ENCODE measurements at places on chromosomes 16 and 17. TPM values are rescaled to one million over a fixed set of nuclear protein-coding genes. Genes with fewer than 3 reads are reported as not detected.

- DNase-seq: no peak
Measured at GRCh38 chr17:40433551-40434415, 9.5 kb upstream of the IGFBP4 start.

- peak; percentile 90 for DNase-seq
Measured at GRCh38 chr16:84955427-84955826, 55.9 kb downstream of the ZDHHC7 start.

DNA sequence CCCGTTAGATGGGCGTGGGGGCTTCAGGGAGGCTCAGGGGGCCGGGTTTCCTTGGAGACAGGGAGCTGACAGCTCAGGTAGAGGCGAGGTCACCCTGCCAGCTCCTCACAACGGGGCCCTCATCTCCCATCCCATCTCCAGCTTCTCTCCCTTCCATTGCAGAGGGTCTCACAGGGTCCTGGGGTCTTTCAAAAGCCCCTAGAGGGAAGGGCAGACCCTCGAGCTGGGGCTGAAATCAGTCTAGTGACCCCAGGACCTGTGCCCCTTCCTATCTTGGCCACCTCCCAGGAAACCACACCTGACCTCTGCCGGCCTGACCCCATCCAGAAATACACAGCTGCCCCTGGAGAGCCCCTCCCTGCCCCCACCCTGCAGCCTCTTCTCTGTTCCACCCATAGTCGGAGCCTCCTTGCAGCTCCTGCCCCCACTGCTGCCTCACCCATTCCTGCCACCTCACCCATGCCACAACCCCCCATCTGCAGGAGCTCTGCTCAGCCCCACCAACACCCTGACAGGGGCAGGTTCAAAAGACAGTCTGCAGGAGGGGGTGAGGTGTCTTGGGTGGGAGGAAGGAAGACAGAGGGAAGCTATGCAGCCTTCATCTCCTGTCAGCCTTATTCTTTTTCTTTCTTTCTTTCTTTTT lies 23.4 kb downstream of the PIK3R5 start:
- no peak for DNase-seq

MMP28 gene
- total RNA-seq: 0.31 TPM

DNA sequence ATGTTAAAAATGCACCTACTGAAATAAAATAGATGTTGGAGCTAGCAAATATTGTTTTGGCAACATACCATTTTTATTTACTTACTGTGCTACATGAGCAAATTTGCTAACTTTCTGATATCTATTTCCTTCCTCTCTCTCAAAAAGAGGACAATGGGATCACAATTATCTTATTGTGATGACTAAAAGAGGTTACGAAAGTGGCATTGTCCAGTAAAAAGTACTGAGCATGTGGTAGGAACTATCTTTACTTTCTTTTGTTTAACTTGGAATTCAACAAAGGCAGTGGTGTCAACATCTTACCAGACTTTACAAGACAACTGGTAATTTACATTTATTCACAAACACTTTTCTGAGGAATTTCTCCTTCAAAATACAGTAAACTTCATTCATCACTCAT lies 1542.6 kb upstream of the CDH8 start:
- DNase-seq: no peak

GSG1L gene
- not detected for total RNA-seq

DNA sequence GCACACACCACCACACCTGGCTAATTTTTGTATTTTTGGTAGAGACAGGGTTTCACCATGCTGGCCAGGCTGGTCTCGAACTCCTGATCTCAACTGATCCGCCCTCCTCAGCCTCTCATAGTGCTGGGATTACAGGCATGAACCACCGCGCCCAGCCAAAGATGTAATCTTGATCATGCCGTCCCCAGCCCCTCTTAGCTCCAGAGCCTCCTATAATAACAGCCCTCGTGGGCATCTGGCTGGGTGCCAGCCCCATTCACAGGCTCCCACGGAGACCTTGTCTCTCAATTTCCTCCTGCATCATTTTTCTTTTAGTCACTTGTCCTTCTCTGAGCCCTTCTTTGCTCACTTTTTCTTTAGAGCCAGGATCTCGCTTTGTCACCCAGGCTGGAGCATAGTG lies 94.2 kb downstream of the KATNIP start:
- no peak for DNase-seq

DNA sequence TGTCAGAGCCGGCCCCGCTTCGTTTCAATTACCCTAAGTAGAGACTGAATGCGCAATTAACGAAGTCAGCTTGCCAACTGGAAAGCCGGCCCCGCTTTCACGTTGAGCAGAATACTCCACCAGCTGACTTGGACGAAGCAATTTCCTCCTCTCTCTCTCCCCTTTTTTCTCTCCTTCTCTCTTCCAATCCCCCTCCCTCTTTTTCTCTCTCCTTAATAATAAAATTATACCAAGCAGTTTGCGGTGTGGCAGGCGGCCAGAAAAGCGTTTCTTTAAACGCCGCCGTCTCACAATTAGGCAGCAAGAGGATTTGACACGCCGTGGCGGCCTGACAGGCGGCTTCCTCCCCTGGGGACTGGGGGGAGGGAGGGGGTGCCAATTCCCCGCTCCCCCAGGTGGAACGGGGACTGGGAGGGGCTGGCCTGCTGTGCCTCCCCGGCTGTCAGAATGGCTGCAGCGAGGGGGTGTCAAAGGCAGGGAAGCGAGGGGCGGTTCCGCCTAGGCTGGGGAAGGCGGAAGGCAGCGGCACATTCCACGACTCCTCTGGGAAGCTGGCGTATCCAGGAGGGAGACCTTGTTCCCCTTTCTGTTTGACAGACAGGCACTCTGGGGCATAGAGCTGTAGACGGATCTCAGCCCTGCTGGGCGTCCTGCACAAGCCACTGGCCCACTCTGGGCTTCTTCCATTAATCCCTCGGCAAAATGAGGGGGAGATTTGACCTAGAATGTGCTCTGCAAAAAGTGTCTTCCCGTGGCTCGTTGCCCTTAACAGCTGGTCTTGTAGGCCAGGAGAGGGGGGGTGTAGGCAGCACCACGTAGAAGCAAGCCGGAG lies 52.7 kb downstream of the SREBF1 start:
- peak; percentile 46 for DNase-seq

GRCh38 chr16:62225675-62226074 lies 189.4 kb upstream of the CDH8 start:
- peak; percentile 84 for DNase-seq

DNA sequence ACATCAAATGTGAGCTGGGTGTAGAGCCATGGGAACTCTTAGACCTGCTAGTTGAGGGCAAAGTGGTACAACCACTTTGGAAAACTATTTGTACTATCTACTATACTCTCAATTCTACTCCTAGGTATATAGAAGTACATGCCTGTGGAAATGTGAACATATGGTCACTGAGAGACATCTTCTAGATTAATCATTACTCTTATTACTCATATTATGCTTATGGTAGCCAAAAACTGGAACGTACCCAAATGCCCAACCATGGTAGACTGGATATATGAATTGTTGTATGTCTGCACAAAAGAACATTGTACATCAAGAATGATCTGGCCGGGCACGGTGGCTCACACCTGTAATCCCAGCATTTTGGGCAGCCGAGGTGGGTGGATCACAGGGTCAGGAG lies 2.7 kb downstream of the WDR45B start:
- DNase-seq: no peak

DNA sequence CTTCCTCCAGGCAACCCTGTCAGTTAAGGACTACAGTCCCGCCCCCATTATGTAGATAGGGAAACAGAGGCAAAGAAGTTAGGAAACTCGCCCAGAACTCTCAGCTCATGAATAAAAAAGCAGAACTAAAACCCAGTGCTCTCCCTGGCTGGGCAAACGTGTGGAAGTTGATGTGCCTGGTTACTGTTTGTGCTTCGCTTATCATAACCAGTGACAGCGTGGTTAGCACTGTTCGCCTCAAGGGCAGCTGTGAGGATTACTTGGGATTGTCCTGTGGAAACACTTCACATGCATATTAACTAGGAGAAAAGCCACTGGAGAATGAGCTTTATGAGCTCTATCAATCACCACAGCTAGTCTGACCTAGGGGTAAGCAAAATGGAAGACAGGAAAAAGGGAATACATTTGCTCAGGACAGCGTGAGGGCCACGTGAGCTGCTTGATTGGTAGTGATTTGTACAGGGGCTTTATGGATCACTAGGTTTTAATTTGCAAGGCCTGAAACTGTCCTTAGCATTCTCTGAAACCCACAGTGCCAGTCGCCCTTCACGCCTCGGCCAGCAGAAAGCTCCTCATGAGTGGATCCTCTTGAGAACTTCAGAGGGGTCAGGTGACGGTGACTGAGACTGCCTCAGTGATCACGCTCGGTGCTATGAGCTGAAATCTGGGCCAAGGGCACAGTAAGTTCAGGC lies 19.9 kb downstream of the CYB5D2 start:
- no peak for DNase-seq

DNA sequence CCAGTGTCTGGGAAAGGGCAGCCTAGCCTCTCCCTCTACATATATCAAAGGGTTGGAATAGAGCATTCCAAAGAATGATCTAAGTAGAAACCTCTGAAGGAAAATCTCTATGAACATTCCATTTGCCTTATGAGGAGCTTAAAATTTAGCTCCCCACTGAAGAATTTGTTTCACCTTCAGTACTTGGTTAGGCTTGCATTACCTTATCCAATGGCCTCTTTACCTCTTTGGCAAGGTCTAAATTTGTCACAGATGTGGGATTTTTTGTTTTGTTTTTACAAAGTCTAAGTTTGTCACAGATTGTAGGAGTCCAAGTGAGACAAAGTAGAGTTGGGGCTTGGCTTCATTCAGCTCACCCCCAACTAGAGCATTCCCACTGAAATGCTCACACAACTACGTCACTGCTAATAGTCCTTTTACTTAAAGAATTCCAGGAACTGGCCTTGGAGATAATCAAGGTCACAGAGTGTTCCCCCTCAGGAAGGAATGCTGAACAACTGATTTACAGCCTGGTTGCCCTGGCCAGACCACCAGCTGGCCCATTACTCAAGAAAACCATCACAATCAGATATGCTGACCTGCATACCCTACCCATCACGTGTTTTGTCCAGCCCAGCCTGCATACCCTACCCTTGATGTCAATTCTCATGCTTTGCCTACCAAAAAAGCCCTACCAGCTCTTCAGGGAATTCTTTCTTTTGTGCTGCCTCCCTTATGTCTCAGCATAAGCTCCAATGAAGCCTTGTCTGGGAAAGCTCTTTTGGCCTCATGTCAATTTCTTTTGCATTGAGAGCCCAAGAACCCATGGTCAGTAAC lies 26.5 kb upstream of the PPM1D start:
- DNase-seq: no peak

DNA sequence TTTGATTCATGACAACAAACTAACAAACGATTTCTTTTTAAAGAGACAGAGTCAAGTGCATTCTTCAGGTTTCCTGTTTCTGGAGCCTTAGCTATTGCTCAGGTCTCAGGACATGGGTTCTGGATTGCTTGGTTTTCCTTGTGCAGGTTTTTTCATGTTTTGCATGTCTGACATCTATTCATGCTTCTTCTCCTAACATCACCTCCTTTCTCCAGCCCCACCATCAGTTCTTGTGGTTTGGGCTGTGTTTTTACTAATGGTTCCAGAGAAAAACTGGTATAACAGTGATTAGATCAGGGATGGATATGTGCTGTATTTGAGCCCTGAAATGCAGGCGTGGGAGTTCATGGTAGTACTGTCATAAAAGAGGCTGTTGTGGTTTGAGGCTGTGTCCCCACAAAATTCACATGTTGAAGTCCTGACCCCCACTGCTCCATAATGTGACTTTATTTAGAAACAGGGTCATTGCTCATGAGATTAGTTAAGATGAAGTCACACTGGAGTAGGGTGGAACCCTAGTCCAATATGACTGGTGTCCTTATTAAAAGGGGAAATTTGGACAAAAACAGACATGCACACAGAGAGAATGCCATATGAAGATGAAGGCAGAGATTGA lies 67.9 kb downstream of the IRX6 start:
- no peak for DNase-seq

RNF43 gene
- 4.5 TPM for total RNA-seq

TMC7 gene
- total RNA-seq: 0.46 TPM

WSCD1 gene
- 2.7 TPM for total RNA-seq

DNA sequence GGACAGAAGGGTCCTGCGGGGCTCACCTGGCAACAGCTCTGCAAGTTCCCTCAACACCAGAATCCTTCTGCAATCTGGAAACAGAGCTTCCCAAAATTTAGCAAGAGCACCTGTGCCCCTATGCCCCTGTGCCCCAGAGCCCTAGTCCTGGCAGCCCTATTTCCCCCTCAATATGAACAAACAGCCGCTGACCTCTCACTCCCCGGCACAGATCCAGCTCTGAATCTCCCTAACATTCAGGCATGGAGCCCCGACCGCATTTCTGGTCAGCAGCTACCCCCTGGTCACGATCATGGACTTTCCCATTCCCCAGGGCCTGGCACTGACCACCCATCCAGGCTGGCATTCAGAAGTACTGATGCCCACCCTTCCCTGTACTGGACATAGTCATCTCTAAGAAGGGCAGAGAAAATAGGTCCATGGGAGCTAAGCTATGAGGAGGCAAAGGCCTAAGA lies 110.8 kb upstream of the SMURF2 start:
- no peak for DNase-seq

CDRT15L2 gene
- not detected for total RNA-seq

CACNG3 gene
- total RNA-seq: not detected

LPCAT2 gene
- 4.5 TPM for total RNA-seq

- DNase-seq: no peak
Measured at GRCh38 chr16:8798174-8798527, 512 bp downstream of the PMM2 start.

GRCh38 chr16:21205303-21205702 lies 6.1 kb downstream of the ZP2 start:
- no peak for DNase-seq

C17orf107 gene
- total RNA-seq: 3.0 TPM

ATP2A1 gene
- total RNA-seq: 0.20 TPM

DNA sequence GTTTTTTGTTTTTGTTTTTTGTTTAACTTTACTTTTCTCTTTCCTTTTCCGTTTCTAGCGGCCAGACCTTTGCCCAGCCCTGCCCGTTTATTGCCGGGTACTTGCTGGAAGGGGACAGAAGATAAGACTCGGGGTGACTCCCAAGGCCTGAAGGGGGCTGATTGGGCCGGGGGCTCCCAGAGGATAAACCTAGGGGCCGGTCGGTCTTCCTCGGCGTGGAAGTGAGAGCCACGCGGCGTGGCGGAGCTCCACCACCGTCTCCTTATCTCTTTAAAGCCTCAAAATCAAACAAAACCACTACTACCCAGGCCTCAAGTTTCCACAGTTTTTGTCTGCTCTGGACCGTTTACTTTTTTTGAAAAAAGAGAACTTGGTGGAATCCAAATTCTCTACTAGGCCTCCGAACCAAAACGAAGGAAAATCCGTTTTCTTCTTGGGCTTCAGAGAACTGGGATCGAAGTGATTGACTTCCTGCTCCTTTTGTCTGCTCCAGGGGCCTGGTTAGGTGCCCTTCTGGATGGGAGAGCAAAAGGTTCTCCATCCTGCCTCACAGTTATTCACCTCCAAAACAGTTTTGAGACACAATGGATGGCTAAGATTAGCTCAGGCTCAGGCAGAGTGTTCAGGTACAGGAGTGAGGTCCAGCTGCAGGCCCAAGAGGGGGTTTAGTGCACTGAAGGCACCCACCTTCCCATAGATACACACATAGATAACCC lies 8.5 kb upstream of the HOXB9 start:
- DNase-seq: no peak

CCL5 gene
- total RNA-seq: 0.56 TPM

NTN3 gene
- 0.22 TPM for total RNA-seq

GRCh38 chr16:19348125-19348524 lies 62.6 kb downstream of the CLEC19A start:
- DNase-seq: no peak

All from pancreas (tissue), 10 donors.